ENCODE measurements at places on chromosomes 2 and 18. TPM values are rescaled to one million over a fixed set of nuclear protein-coding genes. Genes with fewer than 3 reads are reported as not detected.

GRCh38 chr2:109702250-109702985 is 88.3 kb downstream of the SOWAHC start:
- peak; percentile 31 for DNase-seq

DNA sequence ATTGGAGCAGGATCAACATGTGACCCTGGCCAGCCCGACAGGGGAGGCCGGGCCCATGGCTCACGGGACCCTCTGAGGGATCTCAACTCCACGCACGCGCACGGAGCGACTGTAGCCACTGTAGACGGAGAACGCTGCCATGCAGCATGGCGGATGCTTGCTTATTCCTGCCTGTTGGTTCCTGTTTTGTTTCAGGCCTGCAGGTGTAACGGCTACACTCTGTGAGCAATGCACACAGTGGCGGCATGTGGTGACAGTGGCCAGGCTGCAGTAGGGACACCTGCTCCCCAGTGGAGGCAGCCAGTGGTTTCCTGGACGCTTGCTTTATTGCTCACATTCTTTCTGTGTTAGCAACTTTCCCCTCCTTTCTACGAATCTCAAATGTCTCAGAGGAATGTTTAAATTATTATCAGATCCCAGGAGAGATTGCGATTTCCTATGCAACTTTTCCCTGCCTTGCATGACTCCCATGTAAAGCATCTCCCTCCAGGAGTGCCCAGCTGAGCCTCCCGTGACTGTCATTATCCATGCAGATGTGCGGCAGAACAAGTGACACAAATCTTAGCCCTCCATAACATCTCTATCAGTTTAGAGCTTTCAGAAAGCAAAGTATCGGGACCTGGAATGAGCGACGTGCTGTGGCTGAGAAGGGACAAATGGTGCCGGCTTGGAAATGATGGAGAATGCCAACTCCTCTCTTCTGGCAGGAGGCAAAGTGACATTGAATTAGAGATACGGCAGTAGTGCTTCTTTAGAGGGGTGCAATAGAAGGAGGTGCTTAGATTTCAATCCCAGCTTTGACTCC is 209.7 kb downstream of the ASB1 start:
- no peak for DNase-seq

- DNase-seq = no peak
These were observed 511.6 kb upstream of the CELF4 start for GRCh38 chr18:38077229-38077628.

- no peak for DNase-seq
These were observed 123.2 kb downstream of the PHLPP1 start for GRCh38 chr18:62838475-62839098.

GRCh38 chr18:63894106-63894772 is 6.7 kb downstream of the SERPINB2 start:
- DNase-seq = no peak

GRCh38 chr2:239162976-239163687 is 237.7 kb downstream of the HDAC4 start:
- peak; percentile 6 for DNase-seq

DNA sequence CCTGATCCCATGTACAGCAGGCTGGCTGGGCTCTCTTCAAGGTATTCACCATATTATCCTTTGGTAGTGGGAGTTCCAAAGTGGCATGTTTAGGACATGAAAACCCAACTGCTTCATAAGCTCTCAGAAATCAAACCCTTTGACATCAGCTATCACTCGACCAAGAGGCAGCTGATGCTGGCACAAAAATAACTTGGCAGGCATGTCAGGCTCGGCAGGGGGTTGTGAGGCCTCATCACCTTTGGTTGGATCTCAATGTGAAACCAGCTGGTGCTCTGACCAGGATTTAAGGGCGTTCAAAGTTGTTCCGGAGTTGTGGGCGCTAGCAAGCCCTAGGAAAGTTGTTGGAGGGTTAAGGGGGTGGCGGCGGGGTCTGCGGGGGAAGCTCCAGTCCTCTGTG is 171.9 kb downstream of the FHOD3 start:
- no peak for DNase-seq

- no peak for DNase-seq
These were observed 86.6 kb downstream of the ANTXR1 start for GRCh38 chr2:69099541-69099940.

DNA sequence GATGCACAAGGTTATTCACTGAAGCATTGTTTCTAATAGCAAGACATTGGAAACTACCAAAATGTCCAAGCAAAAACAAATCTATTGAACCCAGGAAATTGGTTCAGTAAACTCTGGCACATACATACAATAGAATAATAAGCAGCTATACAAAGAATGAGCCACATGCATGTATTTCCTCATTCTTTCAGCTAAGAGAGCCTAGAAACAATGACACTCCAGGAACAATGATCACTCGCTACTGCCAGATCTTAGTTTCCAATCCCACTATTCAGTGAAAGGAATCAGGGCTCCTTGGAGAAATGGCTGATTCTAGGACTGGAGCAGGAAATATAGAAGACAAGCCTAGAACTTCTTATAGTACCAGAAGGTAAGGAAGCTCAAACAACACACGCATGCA is 221.9 kb upstream of the AGAP1 start:
- DNase-seq = no peak

DNA sequence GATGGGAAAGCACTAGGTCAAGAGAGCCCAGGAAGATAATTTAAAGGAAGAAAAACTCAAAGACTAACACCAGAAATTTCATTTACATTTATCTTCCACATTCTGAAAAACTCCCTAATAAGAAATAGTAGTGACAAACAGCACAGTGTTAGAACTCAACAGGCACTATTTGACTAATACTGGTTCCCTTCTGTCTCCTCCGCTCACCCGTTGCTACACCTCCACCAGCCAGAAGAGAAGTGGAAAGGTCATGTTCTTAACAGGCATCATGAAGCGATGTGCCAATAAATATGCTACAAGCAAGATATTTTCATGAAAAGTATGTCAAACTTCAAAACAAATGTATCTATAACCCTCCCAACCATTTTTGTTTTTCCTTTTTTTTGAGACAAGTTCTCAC is 5.7 kb downstream of the ROCK1 start:
- no peak for DNase-seq

GRCh38 chr2:21856708-21857107 is 732.9 kb downstream of the TDRD15 start:
- DNase-seq = no peak

DNA sequence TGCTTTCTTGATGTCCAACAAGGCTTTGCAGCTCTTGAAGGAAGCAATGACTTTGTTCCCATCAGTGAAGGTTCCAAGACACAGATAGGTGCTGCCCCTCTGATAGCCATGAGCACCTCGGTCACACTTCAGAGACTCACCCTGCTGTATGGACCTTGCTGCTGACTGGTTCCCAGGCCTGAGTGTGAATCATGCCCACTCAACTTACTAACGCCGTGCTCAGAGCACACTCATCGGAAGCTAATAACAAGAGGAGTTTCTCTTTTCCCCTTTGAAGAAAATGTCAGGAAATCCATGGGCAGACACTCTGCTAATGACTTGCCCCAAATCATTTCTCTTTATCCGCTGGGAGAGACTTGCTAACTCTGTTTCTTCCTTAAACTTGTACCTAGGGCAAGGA is 83.8 kb upstream of the ARL4C start:
- no peak for DNase-seq

GRCh38 chr2:111052621-111053020 is 68.1 kb upstream of the BCL2L11 start:
- DNase-seq = no peak

GRCh38 chr2:148646231-148646559 is 1.6 kb downstream of the EPC2 start:
- DNase-seq = no peak

DNA sequence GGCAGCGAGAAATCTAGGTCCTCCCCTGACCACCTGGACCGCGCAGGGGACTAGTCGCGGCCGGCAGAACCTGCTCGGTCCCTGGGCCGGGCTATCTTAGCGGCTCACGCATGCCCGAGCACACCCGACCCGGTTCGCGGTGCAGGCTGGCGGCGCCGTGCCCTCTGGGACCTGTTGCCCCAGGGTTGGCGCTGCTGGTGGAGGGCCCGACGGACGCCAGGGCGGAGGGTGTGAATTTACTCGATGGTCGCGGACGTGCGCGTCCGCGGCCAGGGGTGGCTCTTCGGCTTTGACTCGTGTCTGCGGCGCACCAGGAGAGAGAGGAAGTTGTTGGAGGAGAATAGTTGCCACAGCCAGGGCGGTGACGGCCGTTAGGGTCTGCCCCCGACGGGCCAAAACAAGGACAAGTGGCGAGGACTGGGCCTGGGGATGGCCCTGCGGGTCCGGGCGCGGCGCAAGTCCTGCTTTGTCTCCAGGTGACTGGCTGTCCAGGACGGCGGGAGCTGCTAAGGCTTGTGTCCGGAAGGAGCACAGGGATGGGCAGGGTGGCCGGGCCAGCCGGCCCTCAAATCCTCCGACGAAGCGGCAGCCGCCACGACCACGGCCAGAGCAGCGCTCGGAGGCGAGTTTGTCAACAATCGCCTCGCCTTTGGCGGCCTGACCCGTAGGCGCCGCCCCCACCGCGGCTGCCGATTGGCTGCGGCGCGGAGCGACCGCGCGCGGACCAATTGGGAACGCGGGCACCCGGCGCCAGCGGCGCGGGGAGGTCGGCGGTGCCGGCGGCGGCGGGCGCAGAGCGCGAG is 1.3 kb downstream of the BCL2L11 start:
- DNase-seq = peak; percentile 89

DNA sequence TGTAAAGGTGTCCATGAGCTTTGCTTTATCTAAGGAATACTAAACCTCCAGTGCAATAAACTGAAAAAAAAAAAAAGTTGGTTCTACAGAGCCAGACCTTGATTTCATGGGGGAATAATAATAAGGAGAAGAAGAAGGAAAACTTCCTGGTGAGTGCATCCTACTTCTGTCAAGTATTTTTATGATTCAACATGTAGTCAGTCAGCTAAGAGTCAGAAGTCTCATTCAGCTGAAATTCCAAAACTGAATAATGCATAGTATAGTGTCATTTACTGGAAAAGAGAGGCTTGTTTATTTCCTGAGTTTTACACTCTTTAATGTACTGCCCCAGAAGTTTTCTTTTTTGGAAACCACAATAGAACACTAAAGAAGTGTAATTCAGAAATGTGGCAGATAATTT is 77.8 kb upstream of the TACR1 start:
- no peak for DNase-seq

GRCh38 chr2:38115216-38116032 is 39.5 kb upstream of the CYP1B1 start:
- DNase-seq = peak; percentile 81

DNA sequence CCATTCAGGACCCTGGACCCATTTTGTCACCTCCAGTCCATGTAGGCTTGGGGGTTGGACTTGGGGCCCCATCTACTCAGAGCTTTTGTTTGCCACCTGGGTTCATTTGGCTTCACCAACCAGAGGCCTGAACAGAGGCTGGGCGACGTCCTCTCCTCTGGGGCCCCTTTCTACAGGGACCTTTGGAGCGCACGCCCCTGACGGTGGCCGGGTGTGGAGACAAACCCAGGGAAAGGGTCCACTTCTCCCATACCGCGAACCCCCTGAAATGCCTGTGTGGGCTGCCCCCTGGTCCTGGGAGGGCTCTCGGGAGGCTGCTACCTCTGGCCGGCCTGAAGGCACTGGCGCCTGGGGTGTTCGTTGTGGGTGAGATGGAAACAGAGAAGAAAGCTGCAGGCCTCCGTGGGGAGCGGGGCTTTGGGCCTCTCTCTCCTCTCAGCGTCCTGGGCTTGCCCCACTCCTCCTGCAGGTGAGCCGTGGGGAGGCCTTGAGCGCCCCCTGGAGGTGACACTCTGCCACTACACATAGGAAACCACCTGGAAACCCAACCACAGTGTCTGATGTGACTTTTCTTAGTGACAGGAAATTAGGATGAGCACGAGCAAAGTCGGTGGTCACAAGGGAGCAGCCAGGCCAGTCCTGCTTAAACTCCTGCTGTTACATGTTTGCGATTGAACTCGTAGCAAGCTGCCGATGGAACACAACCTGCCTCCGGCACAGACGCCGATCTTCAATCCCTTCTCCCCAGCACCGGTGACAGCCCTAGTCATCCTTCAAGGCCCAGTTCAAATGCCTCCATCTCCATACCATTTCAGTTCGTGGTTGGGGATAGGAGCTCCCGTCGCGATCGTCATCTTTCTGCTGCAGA is 12.0 kb upstream of the NTSR2 start:
- peak; percentile 52 for DNase-seq

GRCh38 chr18:75216911-75217689 is 6.5 kb downstream of the TSHZ1 start:
- DNase-seq = no peak

DNA sequence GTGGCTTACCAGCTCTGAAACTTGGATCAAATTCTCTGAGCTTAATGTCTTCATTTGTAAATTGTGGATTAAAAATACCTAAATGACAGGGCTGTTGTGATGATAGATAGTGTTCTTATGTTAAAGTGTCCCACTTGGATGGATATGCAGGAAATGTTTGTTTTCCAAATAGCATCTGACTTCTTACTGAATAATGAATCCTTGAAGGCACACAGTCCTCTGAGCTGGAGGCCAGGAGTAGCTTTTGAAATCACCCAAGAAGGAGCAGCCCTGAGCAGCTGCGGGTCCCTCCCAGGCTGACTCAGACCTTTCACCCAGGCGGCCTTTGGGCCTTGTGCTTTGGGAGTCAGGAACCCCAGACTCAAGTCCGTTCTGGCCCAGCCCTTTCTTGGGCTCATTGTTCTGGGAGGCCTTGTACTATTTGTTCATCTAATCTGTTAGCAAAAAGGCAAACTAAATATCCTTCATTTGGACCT is 173.0 kb upstream of the GATA6 start:
- peak; percentile 55 for DNase-seq

DNA sequence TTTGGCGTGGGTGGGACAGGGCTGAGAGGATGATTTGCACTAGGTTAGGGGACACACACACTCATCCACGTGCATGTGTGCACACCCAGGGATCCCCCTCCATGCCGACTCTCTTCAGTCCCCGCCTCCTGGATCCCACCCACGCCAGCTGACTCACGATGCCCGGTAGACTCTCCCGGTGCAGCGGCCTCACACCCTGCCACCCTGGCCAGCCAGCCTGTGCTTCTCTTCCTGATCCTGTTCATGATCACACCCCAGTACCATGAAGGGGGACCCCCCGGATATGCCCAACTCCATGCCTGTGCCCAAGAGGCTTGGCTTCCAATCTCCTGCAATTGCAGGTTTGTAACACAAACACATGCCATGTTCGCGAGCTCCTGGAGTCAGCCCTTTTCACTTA is 157.8 kb upstream of the HDAC4 start:
- DNase-seq = no peak

- peak; percentile 84 for DNase-seq
These were observed 79.4 kb upstream of the ARHGAP28 start for GRCh38 chr18:6650127-6650507.

Gene KYNU
- total RNA-seq = 0.78 TPM

Gene GPR45
- not detected for total RNA-seq

Gene STPG4
- not detected for total RNA-seq

Gene ID2
- total RNA-seq = 157 TPM

Gene CHRND
- total RNA-seq = not detected

Gene ST3GAL5
- 18.8 TPM for total RNA-seq

Gene TSGA10
- total RNA-seq = 17.1 TPM

Gene POTEE
- total RNA-seq = not detected

Gene CDH20
- 0.26 TPM for total RNA-seq

Gene COLEC11
- total RNA-seq = 15.3 TPM

Gene GRB14
- 22.7 TPM for total RNA-seq

Gene UNC80
- 1.8 TPM for total RNA-seq

Gene SLC19A3
- 11.7 TPM for total RNA-seq

Gene MC4R
- total RNA-seq = not detected

Data from body of pancreas (tissue), 4 donors.